Stimulated activated CD4-positive, alpha-beta T cell treated with anti-CD3 and anti-CD28 coated beads, Interleukin-15, amount 100 ng/mL, for 1 hour (primary cell): ENCODE measurements at places on chromosomes 11 and 22.

GRCh38 chr11:11968511-11969280 is 39.7 kb downstream of the DKK3 start:
- DNase-seq, result no peak

- no peak for DNase-seq
Observed at GRCh38 chr22:45638834-45639746, 32.5 kb upstream of the ATXN10 start.

GRCh38 chr11:117966908-117967307 is 19.3 kb upstream of the IL10RA start:
- no peak for DNase-seq

DNA sequence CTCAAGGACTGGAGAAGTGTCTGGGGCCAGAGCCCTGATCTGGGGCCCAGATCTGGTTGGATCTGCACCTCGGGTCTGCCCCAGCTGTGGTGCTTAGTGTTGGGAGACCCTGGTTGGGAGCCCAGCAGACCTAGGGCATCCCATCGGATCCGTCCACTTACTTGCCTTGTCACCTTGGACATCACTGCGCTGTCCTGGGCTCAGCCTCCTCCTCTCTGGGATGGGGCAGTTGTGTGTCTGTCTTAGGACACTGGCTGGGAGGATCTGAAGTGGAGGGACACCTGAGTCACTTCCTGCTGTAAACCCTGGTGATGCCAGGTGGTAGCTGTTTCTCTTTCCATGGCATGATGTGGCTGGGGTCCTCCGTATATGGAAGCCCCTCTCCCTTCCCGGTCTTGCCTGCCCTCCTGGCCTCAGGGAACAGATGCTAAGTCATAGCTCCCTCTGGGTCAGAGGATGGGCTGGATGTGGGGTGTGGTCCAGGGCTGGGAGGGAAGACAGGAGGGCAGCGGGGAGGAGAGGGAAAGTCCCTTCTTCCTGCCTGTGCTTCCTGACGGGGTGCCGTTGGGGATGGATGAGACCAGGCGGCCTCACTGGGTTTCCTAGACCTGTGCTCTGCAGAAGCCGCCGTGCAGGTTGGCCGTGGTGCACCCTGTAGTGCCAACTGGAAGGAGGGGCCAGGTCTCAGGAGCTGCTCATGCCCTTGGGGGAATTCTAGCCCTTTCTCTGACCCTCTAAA is 12.1 kb upstream of the OMP start:
- DNase-seq, result no peak

DNA sequence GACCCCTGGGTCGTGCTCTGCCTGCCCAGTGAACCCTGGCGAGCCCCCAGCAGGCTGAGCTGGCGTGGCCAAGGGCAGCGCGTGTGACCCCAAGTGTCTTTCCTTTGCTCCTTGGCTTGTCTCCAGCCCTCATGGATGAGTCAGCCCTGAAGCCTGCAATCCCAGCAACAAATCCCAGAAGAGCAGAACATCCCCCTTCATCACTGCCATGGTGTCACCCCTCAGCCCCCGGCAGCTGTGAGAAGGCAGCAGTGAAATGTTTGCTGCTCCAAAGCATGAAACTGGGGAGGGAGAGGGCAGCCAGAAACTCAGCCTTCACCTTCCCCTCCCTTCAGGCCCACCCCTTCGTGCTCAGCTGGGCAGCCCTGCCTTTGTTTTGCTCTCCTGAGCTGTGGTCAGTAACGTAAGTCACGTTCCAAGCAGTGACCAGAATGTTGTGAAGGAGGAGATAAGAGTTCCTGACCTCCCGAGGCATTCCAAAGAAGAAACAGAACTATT is 29.8 kb downstream of the ADAMTS15 start:
- DNase-seq, result no peak

DNA sequence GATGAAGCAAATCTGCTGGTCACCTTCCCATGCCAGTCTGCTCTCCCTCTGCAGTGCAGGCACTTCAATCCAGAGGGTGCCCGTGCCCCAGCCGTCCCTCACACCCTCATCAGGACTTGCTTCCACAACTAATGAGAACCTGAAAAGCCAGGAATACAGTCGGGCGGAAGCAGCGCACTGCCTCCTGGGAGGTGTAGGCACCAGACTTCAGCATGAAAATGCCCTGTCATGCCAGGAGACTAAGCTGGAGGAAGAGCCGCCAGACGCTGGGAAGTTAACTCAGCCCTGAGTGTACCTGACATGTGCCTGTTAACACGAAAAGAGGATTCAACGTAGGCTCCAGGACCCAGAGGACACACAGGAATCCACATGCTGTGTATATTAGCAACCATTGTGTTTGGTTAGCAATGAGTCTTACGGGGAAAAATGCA is 40.1 kb upstream of the FLI1 start:
- no peak for DNase-seq

DNA sequence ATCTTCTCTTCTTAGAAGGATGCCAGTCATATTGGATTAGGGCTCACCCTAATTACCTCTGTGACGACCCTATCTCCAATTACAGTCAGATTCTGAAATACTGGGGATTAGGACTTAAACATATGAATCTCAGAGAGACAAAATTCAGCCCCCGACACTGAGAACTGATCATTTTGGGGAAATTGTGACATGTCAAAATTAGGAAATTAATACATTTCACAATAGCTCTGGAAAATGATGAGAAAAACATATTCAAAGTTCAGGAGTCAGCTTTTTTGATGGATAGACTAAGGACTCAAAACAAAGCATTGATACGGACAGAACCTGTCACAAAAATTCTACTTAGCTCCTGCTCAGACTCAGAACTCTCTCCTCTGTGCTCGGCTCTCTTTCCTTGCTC is 40.8 kb downstream of the COMMD9 start:
- no peak for DNase-seq

GRCh38 chr11:98456308-98456680 is 564.5 kb upstream of the CNTN5 start:
- no peak for DNase-seq

GRCh38 chr11:126698576-126698975 is 302.0 kb downstream of the KIRREL3 start:
- no peak for DNase-seq

DNA sequence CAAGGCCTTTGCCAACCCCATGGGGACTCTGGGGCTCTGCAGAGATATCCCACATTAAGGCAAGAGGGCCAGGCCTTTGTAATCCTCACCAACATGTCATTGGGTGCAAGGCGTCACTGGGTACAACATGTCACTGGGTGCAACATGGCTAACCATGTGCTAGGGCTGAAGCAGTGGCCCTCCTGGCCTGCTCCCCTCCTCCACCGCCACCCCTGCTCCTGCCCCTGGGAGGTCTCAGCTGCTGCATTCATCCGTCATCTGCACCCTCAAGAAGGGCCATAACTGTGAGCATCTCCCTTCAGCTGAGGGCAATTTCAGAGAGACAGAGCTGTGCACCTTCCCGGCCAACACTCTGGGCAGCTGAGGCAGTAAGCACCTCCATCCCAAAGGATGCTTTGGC is 16.7 kb upstream of the OAF start:
- no peak for DNase-seq

DNA sequence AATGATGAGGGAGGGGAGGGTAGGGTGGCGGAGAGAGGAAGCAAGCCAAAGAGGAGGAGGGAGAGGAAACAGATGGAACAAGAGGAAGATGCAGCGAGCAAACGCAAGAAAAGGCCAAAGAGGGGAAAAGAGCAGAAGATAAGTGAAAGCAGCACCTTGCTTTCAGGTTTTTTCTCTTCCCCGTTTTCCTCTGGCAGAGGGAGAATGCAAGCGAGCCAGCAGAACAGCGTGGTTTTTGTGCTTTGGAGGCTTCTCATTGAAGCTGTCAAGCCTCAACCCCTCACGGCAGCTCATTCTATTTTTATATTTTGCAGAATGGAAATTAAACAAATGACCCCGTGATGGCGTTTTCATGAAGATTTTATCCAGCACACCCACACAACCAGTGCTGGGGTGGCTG is 67.1 kb upstream of the GRAMD1B start:
- no peak for DNase-seq

GRCh38 chr22:44448271-44448830 is 49.7 kb downstream of the RTL6 start:
- no peak for DNase-seq
